Activated T-helper 17 cell treated with anti-CD3 and anti-CD28 coated beads, Interleukin-2, amount 50 U/mL, for 72 hours (primary cell): ENCODE measurements at places on chromosomes 4 and X. TPM values are rescaled to one million over a fixed set of nuclear protein-coding genes. Genes with fewer than 3 reads are reported as not detected.

SMIM10 gene
- total RNA-seq, result 0.45 TPM

SLC9B1 gene
- total RNA-seq, result 1.1 TPM

SPANXA1 gene
- total RNA-seq, result not detected

DNA sequence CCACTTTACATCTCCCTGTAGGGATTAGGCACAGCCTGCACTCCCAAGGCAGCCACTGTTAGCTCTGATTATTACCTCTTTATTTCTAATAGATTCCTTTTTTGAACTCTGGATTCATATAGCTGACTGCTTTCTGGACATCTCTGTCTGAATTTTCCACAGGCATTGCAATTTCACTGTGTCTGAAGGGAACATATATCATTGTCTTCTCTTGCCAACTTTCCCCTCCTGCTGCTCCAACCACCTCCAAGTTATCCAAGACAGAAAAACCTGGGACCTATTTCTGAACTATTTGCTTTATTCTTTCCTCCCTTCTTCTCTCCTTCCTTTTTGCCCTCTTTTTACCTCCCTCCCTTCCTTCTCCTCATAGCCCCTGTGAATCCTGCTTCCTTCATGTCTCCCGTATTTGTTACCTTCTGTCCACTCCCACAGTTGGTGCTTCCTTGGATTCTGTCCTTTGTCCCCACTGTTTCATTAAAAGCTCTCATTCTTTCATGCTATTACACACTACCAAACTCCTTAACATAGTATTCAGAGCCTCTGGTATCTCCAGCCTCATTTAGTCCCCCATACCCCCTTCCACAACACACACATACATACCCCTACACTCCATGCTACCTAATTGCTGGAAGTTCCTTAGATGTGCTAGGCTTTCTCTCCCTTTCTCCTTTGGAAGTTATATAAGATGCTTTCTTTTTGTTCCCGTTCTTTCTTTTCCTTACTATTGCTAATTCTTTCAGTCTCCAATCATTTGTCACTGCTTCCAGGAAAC, 34.7 kb downstream of the FGF2 start:
- no peak for ATAC-seq

DNA sequence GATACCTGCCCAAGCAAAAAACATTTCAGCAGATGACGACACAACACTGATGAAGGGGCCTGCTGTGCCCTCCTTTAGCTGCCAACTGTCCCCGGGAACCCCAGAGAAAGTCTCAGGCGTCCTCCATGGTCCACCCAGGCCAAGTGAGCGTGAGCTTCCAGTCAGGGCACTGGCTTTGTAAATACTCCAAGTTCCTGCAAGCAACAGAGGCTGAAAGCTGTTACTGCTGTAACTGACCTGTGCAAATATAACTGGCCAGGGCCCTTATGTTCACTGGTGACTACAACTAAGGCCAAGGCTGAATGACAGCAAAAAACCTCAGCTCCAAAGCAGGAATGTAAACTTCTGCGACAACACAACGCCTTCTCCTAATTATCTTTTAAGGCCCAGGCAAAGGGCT, 8.2 kb downstream of the WDR1 start:
- ATAC-seq, result no peak

- no peak for ATAC-seq
Measured at GRCh38 chr4:136741468-136741867, 790.8 kb downstream of the PCDH18 start.

DNA sequence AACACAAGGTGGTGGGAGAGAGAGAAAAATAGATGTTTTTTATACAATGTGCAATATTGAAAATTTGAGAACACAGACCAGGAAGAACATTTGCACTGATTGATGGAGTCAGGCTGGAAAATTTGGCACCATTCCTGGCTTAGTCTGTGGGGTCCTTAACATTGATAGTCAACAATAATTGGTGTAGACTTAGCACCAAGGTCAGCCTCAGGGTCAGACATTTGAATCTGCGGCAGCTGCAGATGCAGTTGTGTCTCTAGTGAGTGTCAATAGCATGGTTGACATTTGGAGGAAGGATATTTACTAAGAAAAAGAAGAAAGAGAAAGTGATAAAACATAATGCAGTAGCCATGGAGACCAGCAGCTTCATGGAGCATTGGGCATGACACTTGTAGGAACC, 31.5 kb upstream of the GLRA3 start:
- ATAC-seq, result no peak

GRCh38 chr4:4780729-4781244, 78.7 kb upstream of the MSX1 start:
- no peak for ATAC-seq

HELT gene
- not detected for total RNA-seq

NBDY gene
- total RNA-seq, result 33.6 TPM

- ATAC-seq, result no peak
Measured at GRCh38 chr4:39922399-39922798, 55.3 kb downstream of the PDS5A start.

DNA sequence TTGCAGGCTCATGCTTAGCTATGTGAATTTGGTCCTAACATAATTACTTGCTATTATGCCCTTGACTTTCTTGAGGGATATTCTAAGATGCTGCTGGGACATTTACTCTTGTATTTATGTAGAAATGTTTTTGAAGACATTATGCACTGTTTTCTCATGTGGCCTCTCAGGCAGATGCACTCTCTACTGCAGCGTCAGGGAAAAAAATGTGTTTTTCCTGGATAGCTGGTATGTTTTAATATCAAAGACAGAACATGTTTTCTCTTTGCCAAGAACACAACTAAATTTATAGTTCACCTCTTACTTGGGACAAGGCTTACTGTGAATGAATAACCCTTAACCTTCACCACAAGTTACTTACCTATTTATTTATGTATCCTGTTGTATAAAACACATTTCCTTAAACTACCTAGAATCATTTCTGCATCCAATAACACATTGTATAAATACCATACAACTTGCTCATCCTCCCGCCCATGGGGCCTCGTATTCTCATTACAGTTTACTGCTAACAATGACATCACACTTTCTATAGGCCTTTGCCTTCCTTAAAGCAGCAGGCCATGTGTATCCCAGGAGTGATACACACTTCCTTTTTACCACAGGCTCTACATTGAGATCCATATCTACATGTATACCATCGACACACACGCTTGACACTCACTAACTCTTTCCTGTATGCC, 178.7 kb downstream of the SLIT2 start:
- no peak for ATAC-seq

DNA sequence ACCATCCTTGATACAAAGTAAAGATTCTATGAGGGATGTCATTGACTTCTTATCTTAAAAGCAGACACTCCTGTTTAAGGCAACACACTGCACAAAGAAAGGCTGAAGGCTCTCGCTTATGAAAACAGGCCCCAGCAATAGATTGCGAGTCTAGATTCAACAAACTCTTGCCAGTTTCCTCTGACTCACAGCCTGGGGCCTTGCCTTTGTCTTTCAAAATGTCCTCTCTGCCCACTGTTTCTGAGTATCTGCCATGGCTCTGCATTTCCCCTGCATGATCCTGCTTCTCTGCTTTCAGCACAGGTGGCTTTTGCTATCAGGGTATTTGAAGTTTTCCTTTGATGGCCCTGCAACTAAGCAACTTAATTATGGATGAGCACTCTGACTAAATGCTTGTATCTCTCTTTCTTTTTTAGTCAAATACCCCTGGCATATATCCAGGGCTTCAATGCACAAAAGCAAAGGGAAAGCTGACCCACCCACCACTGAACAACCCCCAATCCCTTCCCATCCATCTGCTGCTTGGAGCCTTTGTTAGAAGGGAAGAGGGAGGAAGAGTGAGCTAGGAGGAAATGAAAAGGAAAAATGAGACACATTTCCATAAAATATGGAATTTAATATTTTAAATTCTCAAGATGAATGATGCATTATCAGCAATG, 32.2 kb downstream of the NDP start:
- ATAC-seq, result no peak

PLP1 gene
- not detected for total RNA-seq

TKTL1 gene
- total RNA-seq, result 2.1 TPM

DNA sequence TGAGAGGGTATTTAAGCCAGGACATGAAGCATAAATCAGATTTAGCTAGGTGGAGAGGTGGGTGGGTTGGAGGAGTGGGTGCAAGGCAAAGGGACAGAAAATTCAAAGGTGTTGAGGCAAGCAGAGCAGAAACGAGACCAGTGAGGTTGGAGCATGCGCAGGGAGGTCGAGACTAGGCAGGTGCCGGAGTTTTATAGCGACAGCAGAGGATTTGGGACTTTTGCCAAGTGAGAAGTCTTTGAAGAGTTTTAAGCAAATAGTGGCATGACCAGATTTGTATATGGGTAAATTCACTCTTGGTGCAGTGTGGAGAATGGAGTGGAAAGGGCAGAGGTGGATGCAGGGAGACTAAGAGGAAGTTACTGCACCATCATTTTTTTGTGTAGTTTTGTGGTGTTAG, 107.0 kb upstream of the TLR2 start:
- ATAC-seq, result no peak

DNA sequence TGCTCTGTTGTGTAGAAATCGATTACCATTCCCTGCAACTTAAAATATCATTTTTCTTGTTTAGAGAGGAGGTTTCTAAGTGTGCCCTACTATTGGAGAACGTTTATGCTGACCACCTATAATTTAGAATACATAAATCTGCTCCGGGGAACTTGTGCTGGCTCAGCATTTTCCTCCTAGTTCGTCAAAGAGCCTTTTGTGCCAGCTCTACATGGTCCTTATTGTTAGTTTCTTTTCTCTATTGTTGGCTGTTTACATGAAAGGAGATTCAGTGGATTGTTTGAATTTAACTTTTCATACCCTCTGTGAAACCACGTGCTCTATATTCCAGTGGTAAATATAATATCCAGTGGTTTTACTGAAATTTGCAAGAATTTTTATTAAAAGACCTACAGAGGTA, 53.4 kb upstream of the ATP8A1 start:
- no peak for ATAC-seq

SMR3B gene
- not detected for total RNA-seq

PABPC1L2A gene
- total RNA-seq, result not detected

DNA sequence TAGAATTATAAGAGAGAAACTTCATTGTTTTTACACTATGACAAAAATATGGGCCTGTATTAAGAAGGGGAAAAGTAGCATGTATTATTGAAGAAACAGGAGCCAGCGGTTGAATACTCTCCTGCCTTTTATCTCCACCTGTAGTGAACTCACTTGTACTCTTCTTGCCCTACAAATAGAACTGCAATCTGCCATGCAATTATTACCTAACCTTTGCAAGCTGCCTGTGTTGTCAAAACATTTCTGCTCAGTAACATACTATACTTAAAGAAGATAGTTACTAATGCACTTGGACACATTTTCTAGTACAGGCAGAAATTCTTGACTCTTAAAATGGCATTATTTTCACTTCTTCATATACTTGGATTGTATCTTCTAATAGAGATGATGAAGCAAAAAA, 818.4 kb upstream of the GRID2 start:
- no peak for ATAC-seq

DNA sequence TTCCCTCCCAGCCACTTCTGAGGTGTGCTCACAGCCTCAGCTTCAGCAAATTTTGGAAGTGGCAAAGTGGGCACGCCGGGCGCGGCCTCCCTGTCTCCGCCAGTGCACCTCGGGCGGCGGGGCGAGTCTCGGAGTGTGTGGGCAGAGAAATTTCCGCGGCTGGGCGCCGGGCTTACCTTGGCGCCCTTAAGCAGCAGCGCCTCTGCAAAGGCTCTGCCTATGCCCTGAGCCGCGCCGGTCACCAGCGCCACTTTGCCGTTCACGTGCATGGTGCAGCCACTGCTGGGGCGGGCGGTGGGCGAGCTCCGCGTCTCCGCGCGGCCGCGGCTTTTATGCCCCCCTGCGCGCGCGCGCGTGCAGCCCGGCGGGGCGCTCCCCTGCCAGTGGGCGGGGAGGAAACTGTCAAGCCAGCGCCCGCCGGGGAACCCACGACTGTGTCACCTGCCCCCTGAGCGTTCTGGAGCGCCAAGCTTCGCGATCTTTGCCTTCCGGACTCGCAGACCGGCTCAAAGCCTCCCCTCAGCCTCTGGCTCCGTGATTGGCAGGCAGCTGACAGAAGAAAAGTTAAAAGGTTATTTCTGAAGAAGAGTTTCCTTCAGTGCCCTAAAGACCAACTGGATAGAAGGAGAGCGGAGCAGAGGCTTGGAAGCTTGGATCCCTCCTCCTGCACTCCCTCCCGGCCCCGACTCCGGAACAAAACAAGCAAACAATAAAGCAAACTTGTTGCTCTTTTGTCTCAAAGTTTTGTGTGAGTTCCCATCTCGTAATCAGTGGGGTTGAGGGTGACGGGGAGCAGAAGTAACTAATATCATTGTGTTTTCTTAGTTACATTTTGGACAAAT, at the start of gene HPGD:
Gene HPGD (minus strand): TSS at position 306 of the 842 bp plus-strand sequence. CDS start 37 bp downstream, at position 269.
- ATAC-seq, result peak; percentile 88

GRCh38 chr4:180486342-180486741, 1756.9 kb upstream of the TENM3 start:
- no peak for ATAC-seq

GRCh38 chrX:110060846-110061537, 58.1 kb downstream of the TMEM164 start:
- ATAC-seq, result no peak

SYN1 gene
- 1.0 TPM for total RNA-seq

DNA sequence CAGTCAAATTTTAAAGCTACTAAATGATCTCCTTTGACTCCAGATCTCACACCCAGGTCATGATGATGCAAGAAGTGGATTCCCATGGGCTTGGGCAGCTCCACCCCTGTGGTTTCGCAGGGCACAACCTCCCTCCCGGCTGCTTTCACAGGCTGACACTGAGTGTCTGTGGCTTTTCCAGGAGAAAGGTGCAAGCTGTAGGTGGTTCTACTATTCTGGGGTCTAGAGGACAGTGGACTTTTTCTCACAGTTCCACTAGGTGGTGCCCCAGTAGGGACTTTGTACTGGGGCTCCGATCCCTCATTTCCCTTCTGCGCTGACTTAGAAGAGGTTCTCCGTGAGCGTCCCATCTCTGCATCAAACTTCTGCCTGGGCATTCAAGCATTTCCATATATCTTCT, 845.2 kb downstream of the PCDH18 start:
- ATAC-seq, result no peak

- no peak for ATAC-seq
Measured at GRCh38 chr4:8113611-8114377, 44.8 kb downstream of the ABLIM2 start.

DNA sequence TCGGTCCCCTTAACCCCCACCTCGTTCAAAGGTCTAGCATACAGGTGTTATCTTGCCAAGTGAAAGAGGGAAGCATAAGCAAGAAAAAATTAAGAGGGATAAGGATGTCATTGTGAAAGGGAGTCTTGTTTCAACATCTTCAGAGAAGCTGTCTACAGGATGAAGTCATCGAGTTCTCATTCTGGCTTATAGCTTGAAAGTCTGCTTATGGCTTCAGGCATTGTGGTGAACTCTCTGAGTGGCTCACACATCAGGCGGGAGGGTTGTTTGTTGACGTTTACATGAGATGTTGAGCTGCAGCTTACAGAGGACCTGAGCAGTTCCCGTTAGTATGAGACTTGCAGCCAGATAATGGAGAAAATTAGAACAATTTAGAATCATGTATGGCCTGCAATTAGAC, 16.6 kb downstream of the MAGEA9B start:
- no peak for ATAC-seq

DNA sequence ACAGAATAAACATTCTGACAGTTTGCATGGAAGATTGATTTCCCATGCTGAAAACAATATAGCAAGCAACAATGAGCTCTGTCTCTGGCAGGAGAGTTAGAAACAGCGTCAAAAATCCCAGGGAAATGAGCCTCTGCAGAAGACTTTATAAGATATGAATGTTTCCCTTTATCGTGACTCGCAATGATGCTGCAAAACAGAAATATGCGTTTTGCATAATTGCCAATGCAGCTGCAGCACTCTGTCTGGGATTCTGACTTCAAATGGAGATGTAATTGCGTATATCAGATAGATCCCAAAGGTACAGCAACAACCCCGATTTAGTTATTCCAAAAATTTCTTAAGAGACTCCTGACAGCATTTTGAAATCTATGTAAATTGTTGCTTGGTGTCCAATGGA, 702.4 kb upstream of the EPHA5 start:
- no peak for ATAC-seq
